ENCODE measurements at places on chromosomes 3 and 15.

- no peak for DNase-seq
Observed at GRCh38 chr15:58463815-58464650, 32.2 kb downstream of the LIPC start.

DNA sequence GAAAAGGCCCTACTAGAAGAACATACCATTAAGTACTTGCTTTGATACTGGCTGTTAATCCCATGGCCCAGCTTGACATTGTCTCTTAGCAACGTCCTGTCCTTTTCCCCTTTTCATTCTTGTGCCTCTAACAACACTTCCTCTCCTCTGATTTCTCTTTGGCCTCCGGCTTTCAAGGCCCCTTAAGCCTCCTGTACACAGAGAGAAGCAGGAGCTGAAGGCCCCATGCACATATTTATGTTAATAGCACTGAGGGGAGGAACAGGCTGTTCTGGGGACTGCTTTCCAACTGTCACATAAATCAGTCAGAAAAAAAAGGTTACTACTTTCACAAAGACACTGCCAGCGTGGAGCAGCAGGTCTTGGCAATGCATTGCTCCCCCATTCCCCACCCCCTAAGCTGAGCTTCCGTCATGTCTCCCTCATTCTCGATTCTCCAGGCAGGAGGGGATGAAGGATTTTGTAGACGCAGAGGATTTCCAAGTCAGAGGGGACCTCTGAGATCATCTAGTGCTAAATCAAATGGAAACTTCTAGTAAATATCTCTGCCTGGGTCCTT, 257.4 kb upstream of the ADAMTS9 start:
- DNase-seq, result no peak

- DNase-seq, result no peak
Observed at GRCh38 chr3:44226573-44226972, 15.1 kb upstream of the TOPAZ1 start.

- DNase-seq, result peak; percentile 46
Observed at GRCh38 chr3:136819392-136819730, 435 bp downstream of the SLC35G2 start.

DNA sequence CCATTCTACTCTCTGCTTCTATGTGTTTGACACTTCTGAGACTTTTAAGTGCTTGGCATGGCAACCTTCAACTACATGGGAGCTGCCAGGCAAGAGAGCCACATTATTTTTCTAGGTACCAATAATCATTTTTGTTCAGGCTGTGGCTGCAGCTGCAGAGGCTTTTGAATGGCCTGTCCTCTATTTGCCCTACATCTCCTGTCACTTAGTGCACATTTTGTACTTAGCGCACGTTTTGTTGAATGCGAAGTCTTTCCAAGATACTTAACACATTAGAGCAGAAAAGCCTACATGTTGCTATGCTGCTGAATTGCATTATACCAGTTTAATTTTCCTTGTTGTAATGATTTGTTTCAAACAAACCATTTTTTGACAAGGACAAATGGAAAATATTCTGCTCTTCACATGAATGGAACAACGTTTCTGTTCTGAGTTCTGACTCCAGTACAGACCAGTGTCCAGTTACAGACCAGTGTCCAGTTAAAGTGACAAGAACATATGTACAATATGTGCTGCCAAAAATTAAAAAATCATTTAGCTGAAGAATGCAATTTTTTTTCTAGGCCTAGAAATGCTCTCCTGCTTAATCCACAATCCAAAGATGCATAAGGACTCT, 113.9 kb downstream of the ABI3BP start:
- no peak for DNase-seq

DNA sequence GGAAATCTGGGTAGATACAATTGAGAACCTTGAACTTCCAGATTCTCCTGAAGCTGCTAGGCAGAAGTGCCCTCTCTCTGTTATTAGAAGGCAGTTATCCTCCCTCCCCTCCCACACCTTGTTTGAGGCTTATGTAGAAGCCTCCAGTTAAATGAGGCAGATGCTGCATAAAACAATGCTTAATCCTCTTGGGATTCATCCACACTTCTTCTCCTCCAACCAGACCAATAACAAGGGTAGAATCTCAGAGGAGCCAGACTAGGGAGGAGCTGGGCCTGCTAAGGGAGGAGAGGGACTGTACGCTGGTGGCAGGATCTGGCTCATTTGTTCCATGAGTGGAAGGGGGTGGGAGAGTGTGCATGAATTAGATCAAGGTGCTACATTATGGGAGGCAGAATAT, 88.3 kb upstream of the PRR23C start:
- DNase-seq, result no peak

DNA sequence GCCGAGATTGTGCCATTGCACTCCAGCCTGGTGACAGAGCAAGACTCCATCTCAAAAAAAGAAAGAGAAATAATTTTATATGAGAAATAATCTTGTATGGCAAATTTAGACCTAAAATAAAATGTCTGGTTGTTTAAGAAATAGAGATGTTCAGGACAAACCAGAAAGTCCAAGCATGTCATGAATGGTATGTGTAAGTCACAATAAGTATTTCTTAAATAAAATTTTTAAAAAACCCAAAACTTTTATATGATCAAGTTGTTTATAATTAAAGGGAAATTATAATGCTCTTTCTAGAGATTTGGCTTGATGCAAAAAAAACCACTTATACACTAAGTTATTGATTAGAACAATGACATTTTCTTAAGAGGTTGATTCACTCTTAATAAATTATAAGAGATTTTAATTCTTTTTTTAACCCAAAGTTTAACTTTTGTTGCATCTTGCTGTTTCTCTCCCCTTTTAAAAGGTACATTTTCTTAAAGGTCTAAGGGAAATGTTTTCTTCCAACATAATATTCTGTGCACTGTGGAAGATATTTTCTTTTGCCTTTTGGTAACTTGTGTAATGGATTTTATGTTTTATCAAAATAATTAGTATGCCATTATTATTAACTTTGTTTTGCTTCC, 105.7 kb downstream of the RTP4 start:
- no peak for DNase-seq

DNA sequence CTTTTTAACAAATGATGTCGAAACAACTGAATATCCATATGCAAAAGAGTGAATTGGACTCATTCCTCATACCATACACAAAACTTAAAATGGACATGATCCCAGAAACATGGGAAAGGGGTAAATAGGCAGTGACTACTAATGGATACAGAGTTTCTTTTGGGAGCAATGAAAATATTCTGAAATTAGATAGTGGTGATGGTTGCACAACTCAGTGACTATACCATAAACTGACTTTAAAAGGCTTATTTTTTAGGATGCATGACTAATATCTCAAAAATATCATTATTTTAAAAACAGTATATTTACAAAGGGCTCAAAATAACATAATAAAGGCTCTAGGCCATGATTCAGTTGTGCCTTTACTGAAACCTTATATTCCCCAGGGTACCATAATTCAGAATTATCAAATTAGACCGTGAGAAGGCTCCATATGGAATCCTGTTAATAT, 16.3 kb upstream of the ATP13A3 start:
- no peak for DNase-seq

GRCh38 chr3:151318991-151319390, 2.4 kb upstream of the GPR87 start:
- no peak for DNase-seq

DNA sequence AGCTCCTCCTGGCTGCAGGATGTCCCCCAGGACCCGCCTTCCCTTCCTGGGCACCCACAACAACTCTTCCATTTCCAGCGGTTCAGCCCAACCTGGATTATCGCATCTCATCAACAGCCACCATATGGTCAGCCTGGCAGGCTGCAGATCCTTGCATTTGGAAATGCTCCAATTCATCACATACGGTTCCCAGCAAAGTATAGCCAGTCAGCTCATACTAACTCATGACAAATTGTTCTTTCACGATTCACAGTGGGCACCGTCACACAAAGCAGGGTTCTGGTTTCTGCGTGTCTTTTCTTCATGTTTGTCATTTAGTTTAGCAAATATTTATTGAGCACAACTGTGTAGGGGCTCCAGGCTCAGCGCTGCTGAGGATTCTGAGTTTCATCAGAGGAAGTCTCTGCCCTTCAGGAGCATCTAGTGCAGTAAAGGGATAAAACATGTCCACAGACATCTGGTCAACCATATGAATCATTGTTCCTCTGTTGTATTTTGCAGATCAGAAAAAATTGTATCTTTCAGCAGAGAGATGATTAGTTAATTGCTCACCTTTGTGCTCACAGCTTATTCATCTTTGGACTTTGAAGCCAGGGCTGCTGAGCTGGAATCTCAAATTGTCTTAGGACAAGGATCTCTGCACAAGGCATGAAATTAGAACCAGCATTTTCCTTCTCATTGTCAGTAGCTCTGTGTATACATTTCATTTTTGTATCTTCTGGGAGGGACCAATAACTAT, 125.1 kb downstream of the GABRG3 start:
- DNase-seq, result no peak
